Germinal center (tissue), 1 donor: ENCODE measurements at places on chromosomes 3 and 15.
A peak's percentile ranks its signal among the peaks of the same experiment; 100 is the strongest.

GRCh38 chr15:73889762-73890124, 16.4 kb downstream of the TBC1D21 start:
- no peak for DNase-seq

- DNase-seq = no peak
Measured at GRCh38 chr3:31733234-31733667, 200.5 kb downstream of the STT3B start.

- peak; percentile 95 for DNase-seq
Measured at GRCh38 chr3:48847504-48848423, at the start of gene PRKAR2A. Gene PRKAR2A (minus strand): TSS chr3:48847874. CDS start chr3:48847596, 278 bp downstream.

DNA sequence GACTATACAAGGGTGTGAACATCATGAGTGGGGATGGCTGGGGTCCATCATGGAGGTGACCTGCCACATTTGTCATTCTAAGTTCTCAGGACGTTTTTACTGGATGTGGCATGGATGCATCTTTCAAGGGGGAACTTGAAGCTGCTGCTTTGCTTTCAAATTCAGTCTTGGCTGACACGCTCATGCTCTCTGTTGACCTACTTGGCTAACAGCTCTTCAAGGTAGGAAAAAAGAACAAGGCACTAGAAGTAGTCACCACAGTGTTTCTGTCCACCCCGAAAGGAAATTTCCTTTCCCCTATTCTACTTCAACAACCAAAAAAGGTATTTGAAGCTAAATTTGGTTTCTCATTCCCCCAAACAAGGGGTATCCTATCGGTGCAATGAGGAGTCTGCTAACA, 15.0 kb downstream of the STIMATE start:
- DNase-seq = no peak

GRCh38 chr15:62742409-62743171, 300.0 kb upstream of the TPM1 start:
- peak; percentile 41 for DNase-seq

- no peak for DNase-seq
Measured at GRCh38 chr15:43516801-43517353, 531 bp upstream of the MAP1A start.

GRCh38 chr3:132445817-132446216, 28.5 kb downstream of the DNAJC13 start:
- DNase-seq = no peak

- DNase-seq = peak; percentile 5
Measured at GRCh38 chr3:47475029-47475569, 642 bp downstream of the SCAP start.

DNA sequence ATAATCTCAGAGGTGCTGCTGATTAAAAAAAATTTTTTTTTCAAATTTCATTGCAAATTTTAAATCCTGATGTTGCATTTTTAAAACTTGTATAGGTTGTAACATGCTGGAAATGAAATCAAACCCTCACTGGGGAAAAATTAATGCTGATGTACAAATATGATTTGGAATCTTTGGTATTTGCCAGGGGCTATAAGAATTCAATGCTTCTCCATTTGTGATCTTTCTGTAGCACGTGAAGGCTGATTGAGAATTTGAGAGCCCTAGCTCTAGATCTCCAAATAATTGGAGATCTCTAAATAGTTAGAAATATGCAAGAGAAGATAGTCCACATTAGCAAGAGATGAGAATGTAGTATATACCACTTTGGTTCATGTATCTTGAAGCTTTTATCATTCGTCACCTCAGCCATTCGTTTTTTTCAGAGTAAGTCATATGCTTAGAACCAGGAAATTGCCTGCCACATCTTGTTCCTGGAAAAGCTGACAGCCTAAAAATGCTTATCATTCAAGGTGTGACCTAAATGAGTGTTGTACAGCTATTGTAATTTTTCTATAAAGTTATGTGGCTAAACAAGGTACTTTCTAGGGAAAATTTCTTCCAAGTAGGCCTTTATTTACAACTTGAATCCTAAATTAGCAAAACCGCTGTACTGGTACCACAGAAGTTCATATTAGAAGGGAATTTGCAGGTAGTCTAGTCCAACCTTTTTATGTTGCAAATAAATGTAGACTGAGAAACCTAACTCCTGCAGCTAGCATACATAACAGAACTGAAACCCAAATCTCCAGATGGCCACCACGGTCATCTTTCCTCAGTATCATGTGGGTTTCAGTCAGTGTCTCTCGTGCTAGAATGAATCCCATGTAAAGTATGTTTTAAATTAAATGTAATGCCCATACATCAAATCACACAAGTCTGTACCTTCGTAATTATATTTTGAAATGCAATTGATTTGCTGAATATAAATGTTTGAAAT, 48.5 kb downstream of the FNDC3B start:
- DNase-seq = no peak

DNA sequence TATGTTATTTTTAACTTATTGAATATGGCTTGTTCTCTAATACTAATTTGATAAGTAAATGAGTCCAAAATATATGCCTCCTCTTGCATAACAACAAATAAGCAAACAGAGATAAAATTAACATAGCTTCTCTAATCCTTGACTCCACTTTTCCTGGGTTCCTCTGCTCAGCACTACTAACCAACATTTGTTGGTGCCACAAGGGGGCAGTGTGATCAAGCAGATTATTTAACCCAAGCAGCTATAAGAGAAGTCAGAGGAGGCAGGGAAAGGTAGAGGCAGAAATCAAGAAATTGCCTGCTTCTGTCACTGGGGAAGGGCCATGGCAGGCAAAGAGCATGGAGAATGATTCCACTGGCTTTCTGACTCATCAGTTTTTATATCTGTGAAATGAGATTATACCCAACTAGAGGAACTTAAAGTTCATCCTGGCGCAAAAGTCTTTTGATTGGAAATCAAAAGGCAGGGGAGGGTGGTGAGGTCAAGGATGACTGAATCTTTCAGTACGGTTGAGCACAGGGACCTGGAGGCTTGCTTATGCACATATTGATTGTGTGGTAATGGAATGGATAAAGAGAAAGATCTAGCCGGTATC, 152.2 kb downstream of the IGSF11 start:
- DNase-seq = peak; percentile 26

- DNase-seq = no peak
Measured at GRCh38 chr3:197302696-197303341, 4.4 kb upstream of the DLG1 start.

DNA sequence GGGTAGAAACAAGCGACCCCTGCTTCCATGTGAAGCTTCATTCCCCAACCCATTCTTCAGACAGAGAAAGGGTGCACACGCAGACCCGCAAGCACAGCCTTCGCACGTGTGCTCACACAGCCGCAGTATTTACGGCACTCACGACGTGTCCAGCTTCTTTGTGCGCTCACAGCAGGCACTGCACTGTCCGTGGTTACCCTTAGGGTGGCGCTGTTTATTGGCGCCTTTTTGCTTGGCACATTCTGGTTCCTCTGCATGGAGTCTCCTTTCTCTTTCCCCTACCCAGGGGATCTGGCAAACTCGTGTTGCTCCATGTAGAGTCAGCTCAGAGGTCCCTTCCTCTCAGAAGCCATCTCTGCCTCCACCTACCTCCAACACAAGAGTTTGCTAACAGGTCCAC, 115.1 kb downstream of the SLCO3A1 start:
- no peak for DNase-seq

DNA sequence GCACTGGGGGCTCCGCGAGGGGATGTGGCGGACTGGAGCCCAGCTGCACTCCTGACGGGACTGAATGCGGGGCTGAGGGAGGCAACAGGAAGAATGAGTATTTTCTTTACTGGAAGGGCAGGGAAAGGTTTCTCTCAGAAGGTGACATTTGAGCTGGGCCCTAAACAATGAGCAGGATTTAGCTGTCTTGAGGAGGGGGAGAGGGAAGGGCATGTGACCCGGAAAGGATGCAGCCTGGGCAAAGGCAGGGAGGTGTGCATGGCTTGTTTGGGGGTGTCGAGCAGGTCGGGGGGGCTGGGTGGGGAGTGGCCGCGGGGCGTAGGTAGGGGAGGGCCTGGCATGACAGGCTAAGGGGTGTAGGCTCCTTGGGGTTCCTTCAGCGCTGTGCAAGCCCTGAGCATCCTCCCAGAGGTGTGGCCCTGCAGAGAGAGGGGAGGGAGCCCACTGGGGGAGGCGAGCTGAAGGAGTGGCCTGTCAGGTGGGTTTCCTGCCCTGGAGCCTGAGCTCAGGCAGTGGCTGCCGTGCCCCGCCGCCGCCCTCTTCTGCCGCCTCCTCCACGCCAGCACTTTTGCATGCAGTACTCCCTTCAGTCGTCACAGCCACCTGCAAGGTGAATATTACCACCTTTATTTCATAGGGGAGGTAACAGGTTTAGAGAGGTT, 17.2 kb upstream of the ANKDD1A start:
- peak; percentile 88 for DNase-seq

DNA sequence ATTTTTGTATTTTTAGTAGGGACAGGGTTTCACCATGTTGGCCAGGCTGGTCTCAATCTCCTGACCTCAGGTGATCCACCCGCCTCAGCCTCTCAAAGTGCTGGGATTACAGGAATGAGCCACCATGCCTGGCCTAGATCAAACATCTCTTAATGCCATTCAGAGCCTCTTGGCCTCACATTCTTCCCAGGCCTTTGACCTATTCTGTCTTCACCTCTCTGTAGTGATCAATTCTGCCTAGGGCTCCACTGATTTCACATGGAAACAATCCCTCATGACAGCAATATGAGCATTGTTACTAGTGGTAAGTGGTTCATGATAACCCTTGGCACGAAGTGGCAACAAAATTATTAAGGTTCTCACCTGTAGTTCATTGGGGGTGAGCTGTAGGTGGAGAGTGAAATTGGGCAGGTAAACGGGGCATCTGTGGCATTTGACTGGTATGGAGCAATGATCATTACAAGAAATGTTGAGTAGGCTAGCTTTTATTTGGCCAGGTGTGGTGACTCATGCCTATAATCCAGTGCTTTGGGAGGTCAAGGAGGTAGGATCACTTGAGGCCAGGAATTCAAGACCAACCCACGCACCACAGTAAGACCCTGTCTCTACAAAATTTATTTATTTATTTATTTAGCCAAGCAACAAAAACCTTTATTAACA, 4.8 kb upstream of the ARPIN start:
- DNase-seq = no peak

- no peak for DNase-seq
Measured at GRCh38 chr3:155394240-155394639, 100.8 kb upstream of the STRIT1 start.

DNA sequence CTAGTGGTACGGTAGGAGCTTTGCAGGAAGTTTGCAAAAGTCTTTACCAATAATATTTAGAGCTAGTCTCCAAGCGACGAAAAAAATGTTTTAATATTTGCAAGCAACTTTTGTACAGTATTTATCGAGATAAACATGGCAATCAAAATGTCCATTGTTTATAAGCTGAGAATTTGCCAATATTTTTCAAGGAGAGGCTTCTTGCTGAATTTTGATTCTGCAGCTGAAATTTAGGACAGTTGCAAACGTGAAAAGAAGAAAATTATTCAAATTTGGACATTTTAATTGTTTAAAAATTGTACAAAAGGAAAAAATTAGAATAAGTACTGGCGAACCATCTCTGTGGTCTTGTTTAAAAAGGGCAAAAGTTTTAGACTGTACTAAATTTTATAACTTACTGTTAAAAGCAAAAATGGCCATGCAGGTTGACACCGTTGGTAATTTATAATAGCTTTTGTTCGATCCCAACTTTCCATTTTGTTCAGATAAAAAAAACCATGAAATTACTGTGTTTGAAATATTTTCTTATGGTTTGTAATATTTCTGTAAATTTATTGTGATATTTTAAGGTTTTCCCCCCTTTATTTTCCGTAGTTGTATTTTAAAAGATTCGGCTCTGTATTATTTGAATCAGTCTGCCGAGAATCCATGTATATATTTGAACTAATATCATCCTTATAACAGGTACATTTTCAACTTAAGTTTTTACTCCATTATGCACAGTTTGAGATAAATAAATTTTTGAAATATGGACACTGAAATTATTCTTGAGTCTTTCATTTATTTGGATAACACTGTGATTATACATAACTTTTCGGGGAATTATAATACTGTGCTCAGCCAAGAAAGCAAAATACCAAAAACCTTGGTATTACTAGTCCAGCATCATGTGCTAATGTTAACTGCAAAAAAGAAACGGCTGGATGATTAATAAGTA, 2.2 kb downstream of the SOX2 start:
- no peak for DNase-seq

- no peak for DNase-seq
Measured at GRCh38 chr3:74023395-74023794, 398.7 kb upstream of the PDZRN3 start.

- DNase-seq = no peak
Measured at GRCh38 chr3:44902628-44903027, 28.2 kb downstream of the TGM4 start.

GRCh38 chr15:47820747-47821319, 103.5 kb downstream of the SEMA6D start:
- DNase-seq = no peak

- DNase-seq = peak; percentile 86
Measured at GRCh38 chr15:65902373-65902772, 33.1 kb downstream of the RAB11A start.

- no peak for DNase-seq
Measured at GRCh38 chr3:151316267-151316991, at the start of gene GPR87. Gene GPR87 (minus strand): TSS chr3:151316820. CDS start chr3:151300100, 16,720 bp downstream.

- no peak for DNase-seq
Measured at GRCh38 chr3:99549957-99550603, 88.3 kb upstream of the COL8A1 start.

GRCh38 chr3:29649815-29650547, 369.1 kb downstream of the RBMS3 start:
- peak; percentile 2 for DNase-seq

DNA sequence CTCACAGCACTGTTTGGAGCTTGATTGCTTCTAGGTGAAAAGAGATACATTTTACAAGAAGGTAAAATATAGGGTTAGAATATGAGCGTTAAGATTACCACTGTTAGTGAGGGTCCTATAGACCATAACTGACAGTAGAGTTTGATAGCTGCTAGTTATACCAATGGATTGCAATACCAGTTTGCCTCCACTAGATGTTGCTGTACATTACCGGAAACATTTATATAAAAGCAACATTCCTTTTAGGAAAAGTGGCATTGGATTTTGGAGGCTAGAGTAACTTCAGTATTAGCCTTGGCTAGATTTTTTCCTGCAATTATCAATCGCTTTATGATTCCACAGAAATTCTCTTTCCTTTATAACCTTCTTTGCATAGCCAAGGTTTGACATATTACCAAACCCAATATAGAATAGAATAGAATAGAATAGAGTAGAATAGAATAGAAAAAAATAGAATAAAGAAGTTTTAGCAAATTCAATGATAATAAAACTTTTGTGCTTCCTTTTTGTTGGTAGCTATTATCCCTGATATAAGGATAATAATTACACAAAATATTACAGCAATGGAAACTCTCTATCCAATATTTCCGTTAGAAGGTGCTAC, 1093.6 kb upstream of the ALCAM start:
- DNase-seq = no peak

GRCh38 chr3:48275287-48276027, 34.6 kb downstream of the ZNF589 start:
- DNase-seq = no peak

GRCh38 chr3:117964814-117965213, 1069.8 kb downstream of the IGSF11 start:
- DNase-seq = no peak

DNA sequence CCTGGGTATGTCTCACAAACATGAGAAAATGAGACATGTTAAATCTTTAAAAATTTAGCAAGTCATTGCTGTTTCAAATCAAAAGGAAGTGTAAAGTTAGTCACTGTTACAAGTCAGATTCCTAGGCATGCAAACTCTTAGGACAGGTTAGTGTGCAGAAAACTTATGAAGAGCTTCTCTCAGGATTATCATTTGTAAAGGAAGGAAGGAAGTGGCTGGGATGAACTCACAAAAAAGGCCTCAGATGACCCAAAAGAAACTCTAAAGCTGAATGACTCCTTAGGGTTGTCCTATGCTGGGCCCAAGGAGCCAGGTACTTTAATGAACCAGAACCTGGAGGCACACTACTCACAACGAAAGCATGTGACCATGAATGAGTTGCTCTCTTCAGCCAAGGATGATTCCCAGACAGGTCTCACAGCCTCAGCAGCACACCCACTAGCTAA, 25.0 kb downstream of the MSL2 start:
- no peak for DNase-seq
